ENCODE measurements at places on chromosomes 4 and X. TPM values are rescaled to one million over a fixed set of nuclear protein-coding genes. Genes with fewer than 3 reads are reported as not detected.

The PHEX gene
- total RNA-seq = 0.41 TPM

The TRIM75 gene
- total RNA-seq = not detected

The NOX1 gene
- total RNA-seq = not detected

The CAPN6 gene
- not detected for total RNA-seq

The SPARCL1 gene
- not detected for total RNA-seq

The IBSP gene
- total RNA-seq = not detected

The CTAG1A gene
- total RNA-seq = not detected

The IGSF1 gene
- 1.7 TPM for total RNA-seq

The RAB41 gene
- total RNA-seq = not detected

The SOD3 gene
- total RNA-seq = 0.58 TPM

The KCTD8 gene
- total RNA-seq = 0.35 TPM

The IL3RA gene
- 77.7 TPM for total RNA-seq

The ZFP42 gene
- 0.63 TPM for total RNA-seq

The MAB21L2 gene
- 0.70 TPM for total RNA-seq

The CLIC2 gene
- 4.0 TPM for total RNA-seq

The SMS gene
- total RNA-seq = 74.2 TPM

The HS6ST2 gene
- 0.82 TPM for total RNA-seq

The UGT2B7 gene
- total RNA-seq = 2.7 TPM

The TBX22 gene
- total RNA-seq = not detected

The CSAG3 gene
- not detected for total RNA-seq

The PPP4R3C gene
- not detected for total RNA-seq

The XG gene
- not detected for total RNA-seq

The CPLX1 gene
- total RNA-seq = 0.29 TPM

The FGG gene
- not detected for total RNA-seq

The PNMA3 gene
- not detected for total RNA-seq

The ELF4 gene
- 27.4 TPM for total RNA-seq

The CT45A5 gene
- total RNA-seq = not detected

The UGT2B15 gene
- total RNA-seq = not detected

The DGKK gene
- not detected for total RNA-seq

The FGF5 gene
- total RNA-seq = 1.9 TPM

The SPP1 gene
- total RNA-seq = 33.4 TPM
